GM03348 (cell line): ENCODE measurements at places on chromosomes 12 and 14.

DNA sequence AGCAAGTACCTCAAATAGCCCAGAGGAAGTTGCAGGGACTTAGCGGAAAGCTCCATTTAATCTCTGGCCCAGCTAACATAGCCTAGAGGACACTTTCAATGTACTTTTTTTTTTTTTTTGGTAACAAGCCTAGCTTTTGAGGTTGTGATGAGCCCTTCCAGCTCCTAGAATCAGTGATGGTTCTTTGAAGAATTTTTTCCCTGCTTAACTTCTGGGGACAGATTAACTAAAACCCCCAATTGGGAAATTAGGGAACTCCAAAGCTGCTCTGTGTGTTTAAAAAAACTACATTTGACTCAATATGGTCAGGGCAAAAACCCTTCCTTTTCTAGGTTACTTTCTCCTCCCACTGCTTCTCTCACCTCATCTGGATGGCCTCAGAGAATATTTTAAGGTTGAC is 23.9 kb upstream of the ITGA5 start:
- DNase-seq, result no peak

DNA sequence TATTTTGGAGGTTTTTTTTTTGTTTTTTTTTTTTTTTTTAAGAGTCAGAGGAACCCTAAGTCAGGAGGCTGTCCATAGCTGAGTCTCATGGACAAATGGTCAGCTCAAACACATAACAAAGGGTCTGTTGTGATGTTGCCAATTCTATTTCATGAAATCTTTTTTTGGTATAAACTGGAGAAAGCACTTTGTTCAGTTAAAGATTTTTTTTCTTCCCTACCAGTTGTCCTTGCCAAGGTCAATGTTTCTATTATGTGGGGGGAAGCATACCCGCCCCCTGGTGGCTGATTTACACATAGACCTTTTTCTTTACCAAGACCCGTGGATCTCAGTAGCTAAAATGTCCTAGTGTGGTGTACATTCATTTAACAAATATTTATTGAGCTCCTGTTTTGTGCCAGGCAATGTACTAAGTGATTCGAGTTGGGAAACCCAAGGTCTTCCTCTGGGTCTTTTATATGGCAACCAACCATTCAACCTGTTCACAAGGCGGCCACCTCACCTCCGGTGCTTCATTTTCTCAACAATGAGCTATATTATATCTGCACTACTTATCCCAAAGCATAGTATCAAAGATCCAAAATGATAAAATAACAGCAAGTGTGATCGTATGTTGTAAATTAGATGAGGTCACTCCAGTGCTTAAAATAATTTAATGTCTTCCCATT is 214.5 kb downstream of the PAH start:
- DNase-seq, result peak; percentile 55

- no peak for DNase-seq
Observed at GRCh38 chr14:57291692-57292647, 23.2 kb downstream of the AP5M1 start.

- no peak for DNase-seq
Observed at GRCh38 chr14:40188006-40188405, 755.8 kb upstream of the FBXO33 start.

DNA sequence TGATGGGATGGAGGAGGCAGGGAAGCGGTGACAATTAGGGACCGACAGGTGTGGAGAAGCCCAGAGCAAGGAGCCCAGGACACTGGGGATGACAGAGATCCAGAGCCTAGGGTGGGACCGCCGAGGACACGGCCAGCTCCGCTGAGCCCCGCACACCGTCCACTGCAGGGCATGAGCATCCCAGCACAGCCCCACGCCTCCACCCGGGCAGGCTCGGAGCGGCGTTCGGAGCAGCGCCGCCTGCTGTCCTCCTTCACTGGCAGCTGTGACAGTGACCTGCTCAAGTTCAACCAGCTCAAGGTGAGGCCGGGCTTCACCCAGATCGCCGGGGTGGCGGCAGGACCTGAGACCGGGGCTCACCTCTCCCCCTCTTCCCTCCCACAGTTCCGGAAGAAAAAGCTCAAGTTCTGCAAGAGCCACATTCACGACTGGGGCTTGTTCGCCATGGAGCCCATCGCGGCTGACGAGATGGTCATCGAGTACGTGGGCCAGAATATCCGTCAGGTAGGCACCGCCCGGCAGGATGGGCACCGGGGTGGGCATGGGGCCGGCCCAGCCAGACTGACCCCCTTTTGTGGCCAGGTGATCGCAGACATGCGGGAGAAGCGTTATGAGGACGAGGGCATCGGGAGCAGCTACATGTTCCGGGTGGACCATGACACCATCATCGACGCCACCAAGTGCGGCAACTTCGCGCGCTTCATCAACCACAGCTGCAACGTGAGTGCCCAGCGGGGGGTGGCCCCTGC is 23.7 kb downstream of the SETD1B start:
- DNase-seq, result no peak

DNA sequence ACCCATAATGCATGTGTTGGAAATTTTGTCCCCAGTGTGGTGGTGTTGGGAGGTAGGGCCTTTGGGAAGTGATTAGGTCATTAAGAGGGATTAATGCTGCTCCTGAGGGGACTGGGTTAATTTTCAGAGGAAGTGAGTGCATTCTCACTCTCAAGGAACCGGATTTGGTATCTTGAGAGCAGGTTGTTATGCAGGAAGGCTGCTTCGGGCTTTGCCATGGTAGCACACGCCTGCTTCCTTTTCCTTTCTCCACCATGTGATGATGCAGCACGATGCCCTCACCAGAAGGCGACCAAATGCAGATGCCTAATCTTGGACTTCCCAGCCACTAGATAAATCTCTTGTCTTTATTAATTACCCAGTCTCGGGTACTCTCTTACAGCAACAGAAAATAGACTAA is 257.1 kb downstream of the SSPN start:
- DNase-seq, result no peak

GRCh38 chr12:88698471-88698870 is 118.2 kb upstream of the KITLG start:
- DNase-seq, result no peak

GRCh38 chr14:67820428-67820971 is 921 bp downstream of the RAD51B start:
- no peak for DNase-seq

DNA sequence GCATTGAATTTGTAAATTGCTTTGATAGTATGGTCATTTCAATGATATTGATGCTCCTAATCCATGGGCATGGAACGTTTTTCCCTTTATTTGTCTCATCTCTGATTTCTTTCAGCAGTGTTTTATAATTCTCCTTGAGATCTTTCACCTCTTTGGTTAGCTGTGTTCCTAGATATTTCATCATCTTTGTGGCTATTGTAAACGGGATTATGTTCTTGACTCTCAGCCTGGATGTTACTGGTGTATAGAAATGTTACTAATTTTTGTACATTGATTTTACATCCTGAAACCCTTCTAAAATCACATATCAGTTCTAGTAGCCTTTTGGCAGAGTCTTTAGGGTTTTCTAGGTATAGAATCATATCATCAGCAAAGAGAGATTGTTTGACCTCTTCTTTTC is 52.6 kb downstream of the SYNE2 start:
- no peak for DNase-seq

GRCh38 chr12:84131076-84131475 is 781.5 kb downstream of the SLC6A15 start:
- DNase-seq, result peak; percentile 31

DNA sequence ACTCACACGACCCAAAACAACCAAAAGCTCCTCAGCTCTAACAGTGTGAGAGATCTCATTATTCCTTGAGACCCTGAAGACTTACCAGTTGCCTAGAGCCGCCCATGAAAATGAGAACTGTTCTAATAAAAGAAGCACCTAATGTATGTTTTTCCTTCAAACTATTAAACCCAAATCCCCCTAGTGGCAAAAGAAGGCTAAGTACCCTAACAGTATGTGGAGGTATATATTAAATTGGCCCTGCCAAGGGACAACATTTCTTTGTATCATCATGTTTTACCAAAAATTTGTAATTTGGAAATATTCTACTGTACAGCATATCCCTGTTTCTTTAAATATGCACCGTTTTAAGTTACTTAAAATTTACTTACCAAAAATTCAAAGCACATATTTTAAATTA is 38.0 kb upstream of the PPFIA2 start:
- DNase-seq, result no peak
